Upper lobe of left lung (tissue), 6 donors: ENCODE measurements at places on chromosomes 1 and 21.

DNA sequence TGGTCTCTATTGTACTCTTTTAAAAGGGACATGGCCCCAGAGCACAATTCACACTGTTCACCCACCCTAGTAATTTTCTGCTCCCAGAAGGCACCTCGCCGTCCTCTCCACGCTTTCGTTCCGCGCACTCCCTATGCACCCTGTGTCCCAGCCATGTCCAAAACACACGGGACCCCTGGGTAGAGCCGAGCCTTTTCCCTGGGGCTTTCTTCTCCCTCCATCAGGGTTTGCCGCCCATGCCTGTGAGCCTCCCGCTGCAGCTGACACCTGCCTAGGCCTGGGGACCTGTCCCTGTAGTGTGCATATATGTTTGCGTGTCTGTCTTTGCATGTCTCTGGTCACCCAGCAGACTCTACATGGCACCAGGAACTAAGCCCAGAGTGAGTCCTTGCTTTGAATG lies 302.7 kb downstream of the PCP4 start:
- DNase-seq: no peak

- DNase-seq: peak; percentile 88
Observed at GRCh38 chr1:227945891-227946623, 1.7 kb downstream of the WNT9A start.

DNA sequence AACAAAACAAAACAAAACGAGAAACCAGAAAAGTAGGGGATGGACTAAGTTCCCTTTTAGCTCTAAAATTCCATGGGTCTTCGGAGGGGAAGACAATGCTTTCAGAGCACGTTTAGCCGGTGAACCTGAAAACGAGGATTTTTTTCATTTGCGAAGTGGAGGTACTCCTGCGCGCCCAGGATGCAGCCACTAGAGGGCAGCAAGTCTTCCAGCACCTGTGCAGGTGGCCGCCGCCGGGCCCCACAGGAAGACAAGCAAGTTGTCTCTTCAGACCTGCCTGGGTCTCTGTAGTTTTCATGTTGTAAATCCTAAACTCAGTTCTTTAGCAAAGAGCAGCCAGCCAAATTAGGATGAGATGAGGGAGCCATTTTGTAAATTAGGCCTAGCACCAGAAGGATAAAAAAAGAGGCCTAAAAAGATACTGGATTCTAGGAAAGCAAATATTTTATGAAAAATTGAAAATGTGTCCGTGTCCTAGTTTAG lies 17.7 kb upstream of the SNX27 start:
- peak; percentile 90 for DNase-seq

DNA sequence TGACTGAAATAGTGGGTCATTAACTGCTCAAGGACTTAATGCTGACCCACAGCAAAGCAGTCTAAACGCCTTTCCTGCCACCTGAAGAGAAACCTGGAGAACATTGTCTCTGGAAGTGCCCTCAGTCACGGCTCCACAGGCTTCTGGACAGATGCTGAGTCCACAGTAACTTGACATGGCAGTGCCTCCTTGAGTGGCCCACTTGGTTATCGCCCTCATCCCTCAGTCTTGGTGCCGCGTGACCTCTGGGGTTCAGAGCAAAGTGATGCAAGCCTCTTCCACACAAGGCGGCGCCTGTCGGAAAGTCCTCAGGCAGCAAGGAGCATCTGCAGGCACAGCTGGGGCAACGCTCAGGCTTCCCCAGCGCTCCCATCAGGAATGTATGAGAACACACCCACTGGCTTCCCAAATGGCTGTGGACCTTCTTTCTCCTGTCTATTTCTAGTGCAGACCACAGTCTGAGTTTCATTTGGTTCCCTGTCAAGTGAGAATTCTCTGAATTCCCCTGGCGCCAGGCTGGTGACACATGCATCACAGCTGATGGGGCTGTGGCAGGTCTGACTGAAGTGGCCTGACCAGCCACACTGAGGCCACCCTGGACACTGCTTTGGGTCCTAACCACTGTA lies 13.0 kb upstream of the ANGPTL7 start:
- peak; percentile 22 for DNase-seq

DNA sequence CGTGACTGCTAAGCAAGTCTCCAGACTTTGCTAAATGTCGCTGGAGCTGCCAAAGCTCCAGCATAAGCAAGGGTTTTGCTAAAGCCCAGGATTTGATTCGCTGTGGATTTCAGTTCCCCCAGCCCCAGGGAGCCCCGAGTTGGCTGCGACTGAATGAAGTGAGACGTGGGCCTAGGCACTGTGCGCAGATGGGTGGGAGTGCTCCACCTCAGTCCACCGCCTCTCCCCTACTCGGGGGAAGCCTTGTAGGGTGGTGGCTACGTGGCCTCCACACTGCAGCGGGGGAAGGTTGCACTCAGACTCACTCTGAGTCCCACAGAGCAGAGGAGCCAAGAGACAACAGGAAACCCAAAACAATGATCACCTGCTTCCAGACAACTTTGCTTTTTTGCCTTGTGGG lies 397.8 kb upstream of the VAMP3 start:
- no peak for DNase-seq

GRCh38 chr1:91585502-91585901 lies 84.9 kb downstream of the CDC7 start:
- no peak for DNase-seq

DNA sequence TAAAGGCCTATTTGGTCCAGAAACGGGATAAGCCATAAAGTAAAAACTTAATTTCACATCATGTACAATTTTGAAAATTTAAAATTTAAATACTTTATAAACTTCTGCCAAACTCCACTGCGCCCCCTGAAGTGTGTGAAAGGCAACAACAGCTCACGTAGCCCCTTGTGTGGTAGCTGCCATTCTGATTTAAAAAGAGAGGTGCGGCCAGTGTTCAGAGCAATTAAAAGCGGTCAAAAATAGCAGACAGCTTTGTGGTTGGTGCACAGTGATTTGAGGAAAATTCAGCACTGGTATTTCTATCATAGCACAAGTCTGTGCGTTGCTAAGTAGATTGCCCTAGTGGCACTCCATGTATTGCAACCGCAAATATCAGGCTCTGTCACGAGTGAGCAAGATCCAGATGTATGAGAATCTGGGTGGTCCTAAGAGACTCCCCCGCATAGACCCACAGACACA lies 122.5 kb downstream of the ATG4C start:
- DNase-seq: no peak

- no peak for DNase-seq
Observed at GRCh38 chr1:89630048-89630447, 2.9 kb upstream of the LRRC8C start.

DNA sequence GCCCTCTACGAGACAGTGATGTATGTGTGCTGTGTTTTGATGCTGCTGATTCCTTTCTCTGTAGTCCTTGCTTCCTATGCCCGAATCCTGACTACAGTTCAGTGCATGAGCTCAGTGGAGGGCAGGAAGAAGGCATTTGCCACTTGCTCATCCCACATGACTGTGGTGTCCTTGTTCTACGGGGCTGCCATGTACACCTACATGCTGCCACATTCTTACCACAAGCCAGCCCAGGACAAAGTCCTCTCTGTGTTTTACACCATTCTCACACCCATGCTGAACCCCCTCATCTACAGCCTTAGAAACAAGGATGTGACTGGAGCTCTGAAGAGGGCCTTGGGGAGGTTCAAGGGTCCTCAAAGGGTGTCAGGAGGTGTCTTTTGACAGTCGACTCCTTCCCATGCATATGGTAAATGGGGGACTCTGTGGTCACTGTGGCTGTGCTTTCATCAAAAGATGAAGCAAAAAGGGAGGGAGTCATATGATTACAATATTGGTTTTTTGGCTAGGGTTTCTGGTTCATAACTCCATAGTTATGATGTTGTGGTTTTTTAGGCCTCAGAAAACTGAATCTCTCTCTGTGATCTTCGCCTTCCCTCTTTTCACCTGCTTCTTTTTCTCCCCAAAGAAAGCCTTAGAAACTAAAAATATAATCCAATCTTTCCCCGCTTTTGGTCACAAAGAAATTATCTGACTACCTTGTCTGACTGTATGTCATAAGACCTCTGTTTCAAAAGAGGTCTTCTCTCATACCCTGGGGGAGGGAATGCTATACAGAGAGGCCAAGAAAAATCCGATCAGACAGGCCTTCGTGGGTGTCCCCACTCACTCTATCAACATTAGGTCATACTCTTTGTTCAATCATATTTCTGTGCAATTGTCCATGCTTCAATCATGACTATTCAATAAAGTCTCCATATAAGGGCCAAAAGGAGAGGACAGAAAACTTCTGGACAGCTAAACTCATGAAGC lies 4.2 kb downstream of the OR2T1 start:
- no peak for DNase-seq

- no peak for DNase-seq
Observed at GRCh38 chr21:46247699-46248421, 19.3 kb upstream of the LSS start.

GRCh38 chr21:41653954-41654491 lies 112.8 kb downstream of the RIPK4 start:
- no peak for DNase-seq

- DNase-seq: no peak
Observed at GRCh38 chr1:151485685-151486255, 25.4 kb upstream of the CGN start.

- DNase-seq: no peak
Observed at GRCh38 chr1:156149374-156150332, 3.7 kb upstream of the SEMA4A start.

GRCh38 chr21:27362249-27362648 lies 395.4 kb upstream of the ADAMTS5 start:
- DNase-seq: no peak

GRCh38 chr1:21644348-21644747 lies 24.8 kb downstream of the RAP1GAP start:
- no peak for DNase-seq

DNA sequence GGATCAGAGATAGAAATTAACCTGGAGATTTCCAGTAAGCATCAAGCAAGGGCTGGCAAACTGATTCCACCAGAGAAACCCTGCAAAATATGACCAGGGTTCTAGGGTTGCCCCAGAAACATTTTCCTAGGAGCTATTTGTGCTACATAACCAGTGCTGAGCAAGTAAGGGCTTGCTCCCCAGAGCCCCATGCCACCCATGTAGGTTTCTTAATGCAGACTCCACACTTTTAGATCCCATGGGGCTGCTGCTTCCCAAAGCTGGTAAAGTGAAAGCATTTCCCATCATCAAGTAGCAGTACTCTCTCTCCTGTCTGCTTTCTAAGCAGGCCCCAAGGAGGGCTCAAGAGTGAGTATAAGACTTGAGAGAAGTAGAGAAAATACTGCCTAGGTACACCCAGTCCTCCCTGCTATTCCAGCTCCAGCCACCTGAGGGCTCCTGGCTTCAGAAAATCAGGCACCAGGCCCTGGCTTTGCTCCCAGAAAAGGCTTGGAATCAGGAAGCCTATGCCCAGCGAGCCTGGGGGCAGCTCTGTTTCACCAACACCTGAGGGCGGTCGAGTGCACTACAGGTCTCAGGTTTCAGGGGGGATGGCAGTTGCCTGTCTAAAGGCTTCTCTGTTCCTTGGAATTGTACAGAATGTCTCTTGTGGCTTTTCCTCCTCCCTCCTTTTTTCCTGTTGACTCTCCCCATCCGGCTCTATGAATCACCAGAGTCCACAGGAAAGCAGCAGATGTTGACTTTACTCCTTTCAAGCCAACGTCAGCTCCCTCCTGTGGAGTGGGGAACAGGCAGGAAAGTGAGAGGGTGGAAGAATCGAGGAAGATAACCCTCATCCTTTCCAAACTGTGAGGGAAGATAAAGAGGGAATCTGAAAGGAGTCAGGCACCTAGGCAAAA lies 6.2 kb upstream of the ANKRD35 start:
- DNase-seq: no peak

DNA sequence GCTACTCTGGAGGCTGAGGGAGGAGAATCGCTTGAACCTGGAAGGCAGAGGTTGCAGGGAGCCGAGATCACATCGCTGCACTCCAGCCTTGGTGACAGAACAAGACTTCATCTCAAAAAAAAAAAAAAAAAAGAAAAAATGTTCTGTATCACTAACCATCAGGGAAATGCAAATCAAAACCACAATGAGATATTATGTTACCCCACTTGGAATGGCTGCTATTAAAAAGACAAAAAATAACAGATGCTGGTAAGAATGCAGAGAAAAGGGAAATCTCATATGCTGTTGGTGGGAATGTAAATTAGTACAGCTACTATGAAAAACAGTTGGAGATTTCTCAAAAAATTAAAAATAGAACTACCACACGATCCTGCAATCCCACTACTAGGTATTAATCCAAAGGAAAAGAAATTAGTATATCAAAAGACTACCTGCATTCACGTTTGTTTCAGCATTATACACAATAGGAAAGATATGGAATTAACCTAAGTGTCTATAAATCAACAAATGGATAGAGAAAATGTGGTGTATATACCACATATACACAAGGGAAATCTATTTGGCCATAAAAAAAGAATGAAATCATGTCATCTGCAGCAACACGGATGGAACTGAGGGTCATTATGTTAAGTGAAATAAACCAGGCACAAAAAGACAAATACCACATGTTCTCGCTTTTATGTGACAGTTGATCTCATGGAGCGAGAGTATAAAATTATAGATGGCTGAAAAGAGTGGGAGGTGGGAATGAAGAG lies 62.6 kb downstream of the ABL2 start:
- DNase-seq: no peak

GRCh38 chr1:167722152-167722869 lies 529 bp downstream of the MPZL1 start:
- DNase-seq: peak; percentile 52

DNA sequence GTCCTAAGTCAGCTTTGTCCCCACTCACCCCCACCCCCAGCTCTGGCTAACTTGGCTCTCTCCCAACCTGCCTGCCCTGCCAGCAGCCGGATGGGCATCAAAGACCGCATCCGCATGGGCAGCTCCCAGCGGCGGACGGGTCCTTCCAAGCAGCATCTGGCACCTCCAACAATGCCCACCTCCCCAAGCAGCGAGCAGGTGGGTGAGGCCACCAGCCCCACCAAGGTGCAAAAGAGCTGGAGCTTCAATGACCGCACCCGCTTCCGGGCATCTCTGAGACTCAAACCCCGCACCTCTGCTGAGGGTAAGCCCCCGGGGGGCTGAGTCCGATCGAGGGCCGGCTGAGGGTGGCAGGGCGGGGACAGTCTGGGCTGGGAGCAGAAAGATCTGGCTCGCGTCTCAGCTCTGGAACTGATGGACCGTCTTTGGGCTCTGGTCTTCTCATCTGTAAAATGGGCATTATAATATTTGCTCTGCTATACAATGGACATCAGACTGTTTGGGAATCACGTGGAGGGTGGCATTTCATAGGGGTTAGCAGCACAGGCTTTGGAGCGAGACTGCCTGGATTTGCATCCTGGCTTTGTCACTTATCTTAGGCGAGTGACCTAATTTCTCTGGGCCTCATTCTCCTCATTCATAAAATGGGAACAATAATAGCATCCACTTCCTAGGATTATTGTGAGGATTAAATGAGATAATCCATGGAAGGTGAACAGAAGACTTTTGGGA lies 31.0 kb downstream of the CITED4 start:
- DNase-seq: no peak

DNA sequence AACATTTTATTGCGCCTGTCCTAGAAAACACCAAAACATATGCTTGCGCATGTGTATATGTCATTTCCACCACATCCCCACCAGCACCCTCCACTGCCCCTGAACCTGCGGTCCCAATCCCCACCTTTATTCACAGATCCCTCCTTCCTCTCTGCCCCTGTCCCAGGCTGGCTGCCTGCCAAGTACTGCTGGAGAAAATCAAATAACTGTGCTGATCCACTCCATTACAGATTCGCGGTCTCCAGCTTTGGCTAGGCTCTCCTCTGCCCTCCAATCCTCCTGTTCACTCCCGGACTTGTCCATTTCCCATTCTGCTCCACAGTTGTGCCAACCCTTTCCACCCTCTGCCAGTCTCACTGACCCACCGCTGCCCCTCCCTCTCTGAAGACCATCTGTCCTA lies 59.3 kb upstream of the GJB5 start:
- no peak for DNase-seq

GRCh38 chr1:50976890-50977574 lies 7.0 kb downstream of the CDKN2C start:
- peak; percentile 40 for DNase-seq
